ENCODE measurements at places on chromosomes 1 and 21. TPM values are rescaled to one million over a fixed set of nuclear protein-coding genes. Genes with fewer than 3 reads are reported as not detected.

- no peak for DNase-seq
These were observed 44.2 kb upstream of the GALNT2 start for GRCh38 chr1:230022666-230023380.

The LRRC71 gene
- 0.30 TPM for total RNA-seq

DNA sequence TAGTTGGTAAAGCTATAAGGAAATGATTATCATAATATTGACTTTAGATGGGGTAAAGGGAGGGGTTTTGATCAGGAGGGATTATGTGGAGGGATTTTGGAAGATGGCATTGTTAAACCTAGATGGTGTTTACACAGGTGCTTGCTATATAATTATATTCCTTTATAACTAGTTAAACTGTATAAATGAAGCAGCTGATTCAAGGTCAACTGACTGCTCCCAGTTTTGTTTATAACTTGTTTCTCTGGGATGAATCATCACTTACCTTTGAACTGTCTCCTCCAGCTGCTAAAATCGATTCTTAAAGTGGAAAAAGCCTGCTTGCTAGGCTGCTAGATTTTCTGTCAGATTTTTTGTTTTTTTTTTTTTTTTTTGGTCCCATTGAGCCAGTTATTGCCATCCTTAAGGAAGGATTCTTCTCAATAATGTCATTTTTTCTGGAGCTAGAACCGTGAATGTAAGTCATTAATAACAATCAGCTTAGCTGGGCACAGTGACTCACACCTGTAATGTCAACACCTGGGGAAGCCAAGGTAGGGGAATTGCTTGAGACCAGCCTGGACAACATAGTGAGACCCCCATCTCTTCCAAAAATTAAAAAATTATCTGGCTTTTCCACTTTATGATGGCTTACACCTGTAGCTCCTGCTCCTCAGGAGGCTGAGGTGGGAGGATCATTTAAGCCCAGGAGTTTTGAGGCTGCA, 153.2 kb downstream of the PIK3R3 start:
- DNase-seq = no peak

The OR2M4 gene
- not detected for total RNA-seq

DNA sequence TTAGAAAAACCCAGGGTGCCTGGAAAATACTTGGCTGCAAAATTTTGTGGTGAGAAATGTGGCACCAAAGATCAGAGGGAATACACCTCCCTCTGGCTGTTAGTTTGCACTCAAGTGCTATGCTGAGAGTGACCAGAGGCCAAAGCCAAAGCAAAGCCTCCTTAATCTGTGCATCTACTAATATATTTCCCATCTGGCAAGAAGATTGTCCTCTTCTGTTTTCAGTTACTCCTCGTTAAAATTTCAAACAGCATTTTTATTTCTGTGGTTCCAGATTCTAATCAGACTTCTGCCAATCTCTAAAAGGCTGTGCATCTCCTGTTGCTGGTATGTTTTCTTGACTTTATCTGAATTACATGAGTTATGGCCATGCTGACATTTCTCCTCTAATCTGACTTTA, 327.4 kb downstream of the TBX15 start:
- no peak for DNase-seq

The CADM3 gene
- 5.5 TPM for total RNA-seq

The FMO2 gene
- not detected for total RNA-seq

The S100B gene
- total RNA-seq = 0.34 TPM

DNA sequence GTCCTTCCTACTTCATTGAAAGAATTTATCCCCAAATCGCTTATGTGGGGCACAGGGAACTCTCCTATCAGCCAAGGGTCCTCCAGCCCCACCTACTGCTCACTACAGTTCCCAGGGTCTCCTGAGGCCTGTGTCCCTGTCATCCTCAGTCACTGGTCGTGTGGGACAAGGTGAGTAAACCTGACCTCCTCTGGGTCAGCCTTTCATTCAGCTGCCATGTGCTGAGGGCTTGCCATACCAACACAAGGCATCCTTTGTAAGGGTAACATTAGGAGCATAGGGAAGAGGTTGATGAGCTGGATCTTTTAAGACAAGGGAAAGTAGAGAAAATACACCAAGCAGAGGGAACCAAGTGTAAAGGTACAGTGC, 11.2 kb upstream of the SNAPIN start:
- DNase-seq = no peak

GRCh38 chr1:27136236-27136551, 18.7 kb downstream of the SLC9A1 start:
- no peak for DNase-seq

DNA sequence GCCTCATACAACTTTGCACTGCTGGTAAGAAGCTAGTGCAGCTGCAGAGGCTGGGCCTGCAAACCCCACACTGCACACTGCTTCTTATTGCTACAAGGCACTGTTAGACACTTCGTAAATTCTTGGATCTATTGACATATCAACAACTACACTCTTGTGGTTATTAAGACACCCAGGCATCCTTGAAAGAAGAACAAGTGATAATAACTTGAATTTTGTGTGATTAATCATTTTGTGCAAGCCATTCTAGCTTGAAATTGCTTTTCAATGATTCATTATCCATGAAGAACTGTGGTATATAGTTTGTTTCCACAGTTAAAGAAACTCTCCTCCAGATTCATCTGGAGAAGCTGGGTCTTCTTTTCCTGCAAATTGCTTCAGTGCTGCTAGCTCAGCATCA, 33.7 kb upstream of the IFI44L start:
- no peak for DNase-seq

GRCh38 chr1:184545601-184546000, 158.8 kb downstream of the C1orf21 start:
- no peak for DNase-seq

- no peak for DNase-seq
These were observed 27.7 kb downstream of the MYOG start for GRCh38 chr1:203057911-203058675.

- no peak for DNase-seq
These were observed 45.7 kb downstream of the KCNN3 start for GRCh38 chr1:154824179-154825000.

The BARHL2 gene
- total RNA-seq = not detected

The VAV3 gene
- total RNA-seq = 7.7 TPM

DNA sequence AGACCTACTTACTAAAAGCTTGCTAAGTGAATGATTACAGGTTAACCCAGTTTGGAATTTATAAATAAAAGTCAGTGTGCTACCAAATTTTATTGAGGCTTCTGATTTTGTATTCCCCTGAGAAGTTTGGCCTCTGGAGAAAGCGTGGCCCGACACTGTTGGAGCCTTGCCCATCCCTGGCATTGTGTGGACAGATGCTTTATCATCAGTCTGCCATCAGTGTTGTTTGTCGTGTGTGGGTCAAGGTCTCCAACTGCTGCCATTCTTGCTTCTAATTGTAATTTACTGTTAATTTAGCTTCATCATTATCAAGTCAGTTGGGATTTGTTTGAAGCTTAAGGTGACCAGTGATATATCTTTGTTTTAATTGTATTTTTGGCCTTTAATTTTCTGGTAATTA, 62.0 kb upstream of the LPGAT1 start:
- DNase-seq = no peak

DNA sequence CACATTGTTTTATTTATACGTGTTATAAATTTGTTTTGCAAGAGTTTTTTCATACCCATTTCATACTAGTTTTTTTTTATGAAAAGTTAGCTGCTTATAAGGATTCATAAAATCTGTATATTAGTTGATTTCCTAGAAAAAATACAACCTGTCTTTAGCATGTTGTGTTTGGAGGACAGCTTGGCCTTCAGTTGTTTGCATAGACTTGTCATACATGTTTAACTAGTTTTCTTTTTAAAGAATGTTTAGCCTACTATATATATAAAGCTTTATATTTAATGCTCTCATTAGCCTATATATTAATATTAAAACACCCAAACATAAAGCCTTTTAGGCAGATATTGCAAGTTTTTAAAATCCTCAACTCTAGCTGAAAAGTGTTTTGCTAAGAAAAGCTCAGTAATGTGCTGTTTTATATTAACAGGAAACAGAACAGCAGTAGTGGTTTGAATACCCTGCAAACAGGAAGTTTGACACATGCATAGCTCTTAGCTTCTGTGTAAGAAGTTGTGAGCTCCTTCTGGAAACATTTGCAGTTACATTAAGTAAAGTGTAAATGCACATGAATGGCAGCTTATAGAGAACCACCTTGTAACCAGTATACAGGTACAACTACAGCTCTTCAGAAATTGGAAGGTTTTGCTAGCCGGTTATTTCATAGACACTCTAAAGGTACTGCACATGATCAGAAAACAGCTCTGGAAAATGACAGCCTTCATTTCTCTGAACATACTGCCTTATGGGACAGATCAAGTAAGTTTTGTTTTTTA, at the start of gene PRKACB:
Gene PRKACB, plus strand, starts transcription at position 476 of the 770 bp plus-strand sequence. Its CDS starts 91 bp downstream, at position 567.
- DNase-seq = no peak

DNA sequence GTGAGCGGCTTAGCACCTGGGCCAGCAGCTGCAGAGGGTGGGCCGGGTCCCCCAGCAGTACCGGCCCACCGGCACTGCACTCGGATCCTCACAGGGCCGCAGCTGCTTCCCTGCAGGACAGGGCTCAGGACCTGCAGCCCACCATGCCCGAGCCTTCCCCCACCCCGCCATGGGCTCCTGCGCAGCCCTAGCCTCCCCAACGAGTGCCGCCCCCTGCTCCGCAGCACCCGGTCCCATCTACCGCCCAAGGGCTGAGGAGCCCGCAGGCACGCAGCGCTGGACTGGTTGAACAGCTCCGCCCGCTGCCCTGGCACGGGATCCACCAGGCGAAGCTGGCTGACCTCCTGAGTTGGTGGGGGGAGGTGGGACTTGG, 6.3 kb upstream of the ACBD6 start:
- DNase-seq = no peak

GRCh38 chr21:31045841-31046240, 7.6 kb upstream of the KRTAP19-8 start:
- no peak for DNase-seq

GRCh38 chr21:42439284-42440186, 35.8 kb downstream of the UBASH3A start:
- DNase-seq = no peak

Measured in WTC11 (cell line).